T47D (cell line): ENCODE measurements at places on chromosomes 13 and 19.
A peak's percentile ranks its signal among the peaks of the same experiment; 100 is the strongest.

- DNase-seq = no peak
Measured at GRCh38 chr13:110989331-110989730, 74.5 kb upstream of the ANKRD10 start.

DNA sequence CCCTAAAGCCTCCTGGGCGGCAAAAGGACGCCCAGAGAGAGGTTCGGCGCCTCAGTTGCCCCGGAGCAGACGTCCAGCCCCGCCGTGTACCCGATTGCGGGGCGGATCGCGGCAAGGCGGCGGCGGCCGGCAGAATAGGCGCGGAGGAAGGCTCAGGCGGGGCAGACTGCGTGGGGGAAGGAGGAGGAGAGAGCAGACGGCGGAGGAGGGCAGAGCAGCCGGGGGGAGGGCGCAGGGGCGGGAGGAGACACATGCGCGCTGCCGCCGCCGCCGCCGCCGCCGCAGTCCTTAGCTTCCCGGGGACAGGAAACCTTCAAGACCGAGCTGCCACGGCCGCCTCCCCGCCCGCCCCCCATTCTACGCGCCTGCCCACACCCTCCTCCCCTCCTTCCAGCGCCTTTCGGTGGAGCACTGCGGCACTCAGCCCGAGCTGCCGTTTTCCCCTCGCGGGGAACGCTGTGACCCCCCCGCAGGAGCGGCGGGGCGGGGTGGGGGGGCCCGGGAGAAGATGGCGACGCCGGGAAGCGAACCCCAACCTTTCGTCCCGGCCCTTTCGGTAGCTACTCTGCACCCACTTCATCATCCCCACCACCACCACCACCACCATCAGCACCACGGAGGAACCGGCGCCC is at the start of gene LRCH1:
Gene LRCH1 (plus strand): TSS at position 282 of the 632 bp plus-strand sequence. CDS start 227 bp downstream, at position 509.
- DNase-seq = peak; percentile 86

DNA sequence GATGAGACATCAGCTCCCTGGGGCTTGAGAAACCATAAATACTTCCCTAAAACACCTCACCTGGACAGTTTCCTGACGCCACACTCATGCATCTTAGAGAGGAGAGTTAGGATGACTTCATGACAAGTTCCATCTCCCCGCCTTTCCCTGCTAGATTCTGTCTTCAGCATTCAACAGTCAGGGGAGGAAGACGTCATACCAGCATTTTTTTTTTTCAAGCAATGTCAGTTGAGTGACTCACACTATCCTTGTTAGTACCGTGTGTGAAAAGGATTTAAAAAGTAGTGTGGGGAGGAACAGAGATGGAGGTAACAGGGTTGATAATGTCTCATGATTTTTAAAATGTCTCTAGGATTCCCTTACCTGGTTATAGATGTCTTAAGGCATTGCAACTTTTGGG is at the start of gene OR7D2:
Gene OR7D2 (plus strand): TSS at position 79 of the 400 bp plus-strand sequence. CDS start 6,803 bp downstream, outside the sequence.
- DNase-seq = no peak

GRCh38 chr13:80577926-80578670 is 237.2 kb upstream of the SPRY2 start:
- no peak for DNase-seq

GRCh38 chr19:17499648-17500446 is 11.6 kb upstream of the PGLS start:
- DNase-seq = no peak

- DNase-seq = peak; percentile 44
Measured at GRCh38 chr19:53945441-53945840, 17.3 kb upstream of the CACNG8 start.

- no peak for DNase-seq
Measured at GRCh38 chr19:5943045-5943444, 29.0 kb downstream of the CAPS start.

GRCh38 chr13:98783856-98784478 is 31.5 kb upstream of the SLC15A1 start:
- DNase-seq = no peak

- no peak for DNase-seq
Measured at GRCh38 chr19:39171479-39172465, 25.0 kb upstream of the NCCRP1 start.

DNA sequence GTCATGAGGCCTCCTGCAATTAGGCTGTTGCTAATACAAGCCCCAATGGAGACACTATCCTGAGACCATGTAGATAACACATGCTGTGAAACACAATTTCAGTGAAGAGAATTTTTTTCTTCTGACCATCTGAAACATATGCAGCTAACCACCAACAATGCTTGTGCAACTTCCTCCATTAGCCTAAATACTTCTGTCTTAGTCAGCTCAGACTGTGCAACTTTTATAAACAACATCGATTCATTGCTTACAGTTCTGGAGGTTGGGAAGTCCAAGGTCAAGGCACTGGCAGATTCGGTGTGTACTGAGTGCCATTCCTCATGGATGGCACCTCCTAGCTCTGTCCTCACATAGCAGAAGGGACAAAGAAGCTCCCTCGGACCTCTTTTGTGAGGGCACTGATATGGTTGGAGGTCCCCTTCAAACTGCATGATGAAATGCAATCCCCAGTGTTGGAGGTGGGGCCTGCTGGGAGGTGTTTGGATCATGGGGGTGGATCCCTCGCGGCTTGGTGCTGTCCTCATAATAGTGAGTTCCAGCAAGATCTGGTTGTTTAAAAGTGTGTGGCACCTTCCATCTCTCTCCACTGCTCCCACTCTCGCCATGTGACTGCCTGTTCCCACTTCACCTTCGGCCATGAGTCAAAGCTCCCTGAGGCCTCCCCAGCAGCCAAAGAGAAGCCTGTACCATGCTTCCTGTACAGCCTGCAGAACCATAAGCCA is 27.7 kb downstream of the STK24 start:
- no peak for DNase-seq

- DNase-seq = peak; percentile 88
Measured at GRCh38 chr13:97179501-97179900, 42.6 kb upstream of the MBNL2 start.

DNA sequence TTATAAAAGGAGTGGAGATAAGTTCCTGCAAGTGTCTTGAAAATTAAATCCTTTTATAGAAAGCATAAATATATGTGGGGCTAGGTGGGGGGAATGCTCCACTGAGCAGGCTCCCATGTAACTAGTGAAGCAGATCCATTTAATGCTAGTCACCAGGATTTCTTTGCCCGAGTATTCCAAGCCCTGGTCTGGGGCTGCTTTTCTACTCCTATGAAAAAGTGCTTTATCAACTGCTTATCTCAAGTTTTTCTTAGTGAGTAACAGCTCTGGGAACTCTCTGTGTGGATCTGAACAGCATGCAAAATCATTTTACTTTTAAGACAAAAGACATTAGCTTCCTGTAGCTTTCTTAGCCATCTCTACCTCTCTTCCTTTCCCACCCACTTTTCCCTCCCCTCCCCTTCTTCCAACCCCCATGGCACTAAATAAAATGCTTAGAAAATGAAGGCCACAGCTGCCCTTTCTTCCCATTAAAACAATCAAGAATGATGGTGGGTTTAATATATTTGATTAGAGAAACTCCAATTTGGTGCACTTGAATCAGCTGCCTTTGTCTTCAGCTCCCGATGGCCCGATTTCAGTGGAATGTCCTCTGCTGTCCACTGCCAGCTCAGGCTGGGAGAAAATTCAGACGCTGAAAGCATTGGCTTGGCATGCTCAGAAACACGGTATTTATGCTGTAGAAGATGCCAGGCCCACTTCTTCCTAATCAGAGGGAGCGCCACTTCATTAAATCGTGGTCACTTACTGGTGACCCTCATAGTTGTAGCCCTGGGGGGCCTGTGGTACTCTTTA is 475.1 kb downstream of the FOXO1 start:
- no peak for DNase-seq

DNA sequence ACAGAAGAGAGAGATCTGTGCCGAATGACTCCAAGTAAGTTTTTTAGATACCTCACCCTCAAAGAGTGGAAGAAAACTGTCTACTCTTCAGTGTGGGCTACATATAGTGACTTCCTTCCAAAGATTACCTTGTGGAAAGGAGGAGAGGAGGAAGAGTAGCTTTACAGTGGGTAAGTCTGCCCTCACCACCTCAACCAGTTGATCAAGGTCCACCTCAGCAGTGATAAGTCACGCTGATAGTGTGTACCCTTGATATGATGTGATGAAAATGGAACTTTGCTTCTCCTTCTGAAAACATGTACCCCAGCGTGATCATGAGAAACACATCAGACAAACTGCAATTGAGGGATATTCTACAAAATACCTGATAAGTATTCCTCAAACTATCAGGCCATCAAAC is 20.6 kb downstream of the KLF5 start:
- DNase-seq = no peak

- peak; percentile 83 for DNase-seq
Measured at GRCh38 chr13:48158915-48159314, 64.0 kb upstream of the MED4 start.

DNA sequence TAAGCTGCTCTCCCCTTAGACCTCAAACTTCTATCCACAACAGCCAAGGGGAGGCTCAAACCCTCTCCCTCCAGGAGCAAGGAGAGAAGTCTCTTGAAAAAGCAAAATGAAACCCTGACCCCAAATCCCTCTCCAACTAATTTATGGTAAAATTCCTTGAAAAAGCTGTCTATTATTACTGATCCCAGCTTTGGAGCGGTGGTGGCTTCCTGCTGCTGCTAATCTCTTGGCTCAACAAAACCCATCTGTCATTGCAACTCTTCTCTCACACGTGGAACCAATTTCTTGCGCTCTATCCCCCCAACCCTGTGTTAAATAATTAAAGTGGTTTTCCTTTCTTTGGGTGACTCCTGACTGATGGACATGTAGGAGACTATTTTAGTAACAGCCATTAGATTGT is 64.1 kb upstream of the OXGR1 start:
- DNase-seq = no peak

GRCh38 chr19:18297308-18297707 is 15.9 kb upstream of the JUND start:
- no peak for DNase-seq

DNA sequence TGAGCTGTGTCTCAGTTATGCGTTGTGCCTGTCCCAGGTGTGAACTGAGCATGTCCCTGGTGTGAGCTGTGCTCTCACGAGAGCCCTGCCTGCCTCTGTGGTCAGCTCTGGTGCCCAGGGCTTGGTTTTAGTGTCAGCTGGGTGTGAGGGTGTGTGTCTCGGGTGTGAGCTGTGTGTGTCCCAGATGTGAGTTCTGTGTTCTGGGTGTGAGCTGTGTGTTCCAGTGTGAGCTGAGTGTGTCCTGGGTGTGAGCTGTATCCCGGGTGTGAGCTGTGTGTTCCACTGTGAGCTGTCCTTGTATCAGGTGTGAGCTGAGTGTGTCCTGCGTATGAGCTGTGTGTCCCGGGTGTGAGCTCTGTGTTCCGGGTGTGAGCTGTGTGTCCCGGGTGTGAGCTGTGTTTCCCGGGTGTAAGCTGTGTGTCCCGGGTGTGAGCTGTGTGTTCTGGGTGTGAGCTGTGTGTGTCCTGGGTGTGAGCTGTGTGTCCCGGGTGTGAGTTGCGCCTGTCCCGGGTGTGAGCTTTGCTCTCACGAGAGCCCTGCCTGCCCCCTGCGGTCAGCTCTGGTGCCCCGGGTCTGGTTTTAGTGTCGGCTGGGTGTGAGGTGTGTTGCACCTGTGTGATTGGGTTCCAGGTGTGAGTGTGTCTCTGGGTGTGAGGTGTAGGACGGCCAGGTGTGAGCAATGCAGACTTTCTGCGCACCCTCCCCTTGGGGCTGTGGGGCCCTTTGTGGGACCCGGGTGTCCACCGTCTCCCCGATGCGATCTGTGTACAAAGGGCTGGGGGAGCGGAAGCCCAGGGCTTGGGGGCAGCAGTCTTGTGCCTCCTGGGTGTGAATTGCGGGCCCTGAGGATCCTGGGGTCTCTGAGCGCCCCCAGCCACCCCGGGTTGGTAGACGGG is 7.1 kb upstream of the PEAK3 start:
- DNase-seq = no peak

- DNase-seq = no peak
Measured at GRCh38 chr19:29499261-29499920, 26.4 kb upstream of the VSTM2B start.

DNA sequence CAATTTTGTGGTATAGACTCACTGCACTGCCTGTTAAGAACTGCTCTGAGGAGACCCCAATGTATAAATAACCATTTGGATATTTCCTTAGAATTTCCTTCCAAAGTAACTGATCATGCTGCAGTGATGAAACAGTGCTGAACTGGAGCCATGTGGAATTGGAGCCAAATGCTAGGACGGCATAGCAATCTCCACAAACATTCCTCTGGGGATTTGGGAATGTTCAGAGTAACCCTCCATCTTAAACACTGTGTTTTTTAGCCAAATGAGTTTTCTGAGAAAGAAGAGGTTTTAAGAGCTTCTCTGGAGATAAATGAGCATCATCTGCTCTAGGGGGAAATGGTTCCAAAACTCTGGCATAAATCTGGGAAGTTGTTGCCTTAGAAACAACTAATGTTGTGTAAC is 98.2 kb downstream of the OLFM4 start:
- DNase-seq = no peak

DNA sequence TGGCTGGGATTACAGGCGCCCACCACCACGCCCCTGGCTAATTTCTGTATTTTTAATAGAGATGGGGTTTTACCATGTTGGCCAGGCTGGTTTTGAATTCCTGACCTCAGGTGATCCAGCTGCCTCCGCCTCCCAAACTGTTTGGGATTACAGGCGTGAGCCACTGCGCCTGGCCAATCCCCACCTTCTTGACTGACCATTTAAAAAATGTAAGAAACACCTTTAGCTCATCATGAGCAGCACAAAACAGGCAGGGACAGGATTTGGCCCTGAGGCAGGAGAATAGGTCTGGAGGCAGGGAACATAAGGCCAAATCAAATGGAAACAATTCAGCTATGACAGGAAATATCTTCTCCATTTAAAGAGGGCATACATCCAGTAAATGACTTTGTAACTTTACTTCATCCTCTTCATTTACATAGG is 1.4 kb upstream of the MPV17L2 start:
- DNase-seq = no peak

GRCh38 chr13:96041326-96042110 is 11.7 kb downstream of the UGGT2 start:
- DNase-seq = no peak
